ENCODE measurements at places on chromosomes 7 and 10. TPM values are rescaled to one million over a fixed set of nuclear protein-coding genes. Genes with fewer than 3 reads are reported as not detected.

DNA sequence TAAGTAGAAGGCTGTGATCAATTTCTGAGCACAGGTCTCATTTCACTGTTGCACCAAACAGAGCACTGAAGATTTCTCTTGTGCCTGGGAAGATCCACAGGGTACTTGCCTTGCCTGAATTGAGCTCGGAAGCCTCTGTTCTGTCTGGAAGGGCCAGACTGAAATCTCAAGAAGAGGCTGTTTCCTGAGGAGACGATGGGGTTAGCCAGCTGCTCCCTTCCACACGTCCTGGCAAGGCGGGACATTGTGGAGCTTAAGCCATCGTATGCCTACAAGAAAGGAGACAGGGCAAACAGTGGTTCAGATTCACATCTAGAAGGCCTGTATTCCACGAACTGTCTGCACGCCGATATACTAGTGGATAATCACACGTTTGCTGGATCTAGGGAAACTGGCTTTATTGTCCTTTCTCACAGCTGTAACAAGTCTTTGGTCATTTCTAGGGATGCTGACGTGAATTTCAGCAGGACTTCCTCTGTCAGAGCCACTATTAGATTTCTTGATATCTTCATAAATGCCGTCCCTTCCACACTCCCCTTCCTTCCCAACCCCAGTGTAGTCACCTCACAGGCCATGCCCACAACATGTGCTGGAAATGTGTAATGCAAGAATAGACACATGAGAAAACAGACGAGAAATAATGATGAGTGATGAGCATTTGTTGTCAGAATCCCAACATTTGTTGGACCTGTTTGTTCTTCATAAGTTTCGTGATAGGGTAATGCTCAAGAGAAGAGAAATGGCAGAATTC, 137.2 kb upstream of the RSU1 start:
- no peaks in the 10 kb centered on the region for H3K36me3 ChIP-seq
- peaks cover 2% of the 10 kb centered on the region for H3K27me3 ChIP-seq
- no peak overlapping the region for H3K4me3 ChIP-seq
- no peak for DNase-seq
- H3K27ac ChIP-seq: no peak overlapping the region

Gene TMEM229A
- total RNA-seq: not detected

DNA sequence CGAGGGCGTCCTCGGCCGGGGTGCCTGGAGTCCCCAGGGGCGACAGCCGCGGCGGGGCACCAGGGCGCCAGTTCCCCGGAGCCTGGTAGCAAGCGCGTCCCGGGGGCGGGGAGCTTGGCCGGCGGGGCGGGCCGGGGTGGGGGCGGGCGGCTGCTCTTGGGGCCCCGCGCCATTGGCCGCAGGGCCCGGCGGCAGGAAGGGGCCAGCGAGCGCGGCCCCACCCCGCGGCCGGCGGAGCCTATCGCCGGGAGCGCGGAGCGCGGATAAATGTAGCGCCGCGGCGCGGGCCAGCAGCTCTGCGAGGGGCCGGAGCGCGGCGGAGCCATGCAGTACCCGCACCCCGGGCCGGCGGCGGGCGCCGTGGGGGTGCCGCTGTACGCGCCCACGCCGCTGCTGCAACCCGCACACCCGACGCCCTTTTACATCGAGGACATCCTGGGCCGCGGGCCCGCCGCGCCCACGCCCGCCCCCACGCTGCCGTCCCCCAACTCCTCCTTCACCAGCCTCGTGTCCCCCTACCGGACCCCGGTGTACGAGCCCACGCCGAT, at the start of gene HHEX:
Gene HHEX (plus strand): TSS at position 293 of the 548 bp plus-strand sequence. CDS start 32 bp downstream, at position 325.
- no peak within 1 kb of the TSS for H3K27ac ChIP-seq
- peaks cover 28% of the 10 kb centered on the region for H3K4me1 ChIP-seq
- H3K27me3 ChIP-seq: peaks cover 68% of the 10 kb centered on the region
- peak within 1 kb of the TSS; percentile 63 for H3K4me3 ChIP-seq
- peak; percentile 33 for DNase-seq

DNA sequence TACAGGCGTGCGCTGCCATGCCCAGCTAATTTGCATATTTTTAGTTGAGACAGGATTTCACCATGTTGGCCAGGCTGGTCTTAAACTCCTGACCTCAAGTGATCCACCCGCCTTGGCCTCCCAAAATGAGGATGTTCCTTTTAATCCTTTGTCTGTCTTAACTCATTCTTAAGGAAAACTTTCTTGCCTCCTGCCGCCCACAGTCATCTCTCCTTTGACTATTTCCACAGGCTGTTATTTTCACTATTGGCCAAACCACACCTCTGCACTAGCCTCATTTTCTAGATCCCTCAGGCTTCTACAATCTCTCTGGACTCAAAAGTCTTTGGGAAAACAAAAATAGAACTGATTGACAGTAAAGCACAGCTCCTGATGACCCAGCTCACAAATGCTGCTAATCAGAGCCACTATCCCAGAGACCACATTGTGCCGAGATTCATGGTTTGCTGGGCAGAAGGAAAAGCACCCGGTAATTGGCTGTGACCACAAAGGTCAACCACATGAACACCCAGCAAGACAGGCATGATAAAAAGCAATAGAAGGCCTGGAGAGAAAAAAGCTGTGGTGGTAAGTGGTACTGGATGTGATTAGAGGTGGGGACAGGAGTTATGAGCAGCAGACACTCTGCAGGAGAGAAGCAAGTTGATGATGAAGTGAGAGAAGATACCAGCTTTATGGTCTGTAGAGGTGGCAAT, 44.1 kb upstream of the ZNRF2 start:
- DNase-seq: no peak
- no peaks in the 10 kb centered on the region for H3K4me1 ChIP-seq
- no peaks in the 10 kb centered on the region for H3K36me3 ChIP-seq

- no peak overlapping the region for H3K4me3 ChIP-seq
- H3K36me3 ChIP-seq: no peaks in the 10 kb centered on the region
- peaks cover 6% of the 10 kb centered on the region for H3K4me1 ChIP-seq
- DNase-seq: no peak
- peaks cover 8% of the 10 kb centered on the region for H3K27me3 ChIP-seq
Observed at GRCh38 chr7:93014410-93014809, 103.4 kb downstream of the SAMD9 start.

Gene PRSS2
- not detected for total RNA-seq

GRCh38 chr10:101967119-101967518, 88.9 kb downstream of the ARMH3 start:
- H3K4me1 ChIP-seq: peaks cover 26% of the 10 kb centered on the region
- no peak overlapping the region for H3K4me3 ChIP-seq
- no peak for DNase-seq
- no peak overlapping the region for H3K27ac ChIP-seq
- peaks cover 42% of the 10 kb centered on the region for H3K36me3 ChIP-seq

DNA sequence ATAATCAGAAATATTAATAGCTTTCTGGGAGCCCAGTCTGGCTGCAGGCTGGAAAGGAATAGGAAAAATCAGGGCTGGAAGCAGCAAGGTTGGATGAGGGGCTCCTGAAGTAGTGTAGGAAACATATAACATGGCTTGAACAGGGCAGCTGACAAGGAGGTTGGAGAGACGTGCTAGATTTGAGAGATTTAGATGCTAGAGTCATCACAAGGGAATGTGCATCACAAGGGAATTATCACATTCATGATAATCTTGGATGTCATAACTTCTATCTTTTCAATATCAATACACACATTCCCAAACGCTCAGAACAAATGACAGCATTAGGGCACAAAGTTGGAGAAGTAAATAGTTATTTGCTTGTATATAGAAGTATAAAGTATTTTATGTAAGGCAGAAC, 120.9 kb upstream of the EGFR start:
- H3K27me3 ChIP-seq: no peaks in the 10 kb centered on the region
- DNase-seq: no peak
- H3K27ac ChIP-seq: no peak overlapping the region
- H3K4me1 ChIP-seq: no peaks in the 10 kb centered on the region
- H3K4me3 ChIP-seq: no peak overlapping the region
- no peaks in the 10 kb centered on the region for H3K36me3 ChIP-seq

DNA sequence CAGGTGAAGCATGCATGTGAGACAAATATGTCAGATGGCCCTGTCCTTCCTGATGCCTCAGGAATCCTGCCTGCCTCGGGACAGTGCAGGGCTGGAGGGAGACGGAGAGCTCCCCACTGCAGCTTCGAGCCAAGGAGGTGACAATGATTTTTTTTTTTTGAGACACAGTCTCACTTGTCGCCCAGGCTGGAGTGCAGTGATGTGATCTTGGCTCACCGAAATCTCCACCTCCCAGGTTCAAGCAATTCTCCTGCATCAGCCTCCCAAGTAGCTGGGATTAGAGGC, 68.8 kb downstream of the OAT start:
- H3K4me1 ChIP-seq: peaks cover 8% of the 10 kb centered on the region
- no peak for DNase-seq
- H3K4me3 ChIP-seq: no peak overlapping the region

- peak overlapping the region; percentile 48 for H3K4me3 ChIP-seq
- H3K27ac ChIP-seq: peak overlapping the region; percentile 63
- H3K27me3 ChIP-seq: peaks cover 6% of the 10 kb centered on the region
- no peaks in the 10 kb centered on the region for H3K36me3 ChIP-seq
- peaks cover 11% of the 10 kb centered on the region for H3K4me1 ChIP-seq
Observed at GRCh38 chr7:95330204-95330960, 6.0 kb upstream of the PON1 start.

DNA sequence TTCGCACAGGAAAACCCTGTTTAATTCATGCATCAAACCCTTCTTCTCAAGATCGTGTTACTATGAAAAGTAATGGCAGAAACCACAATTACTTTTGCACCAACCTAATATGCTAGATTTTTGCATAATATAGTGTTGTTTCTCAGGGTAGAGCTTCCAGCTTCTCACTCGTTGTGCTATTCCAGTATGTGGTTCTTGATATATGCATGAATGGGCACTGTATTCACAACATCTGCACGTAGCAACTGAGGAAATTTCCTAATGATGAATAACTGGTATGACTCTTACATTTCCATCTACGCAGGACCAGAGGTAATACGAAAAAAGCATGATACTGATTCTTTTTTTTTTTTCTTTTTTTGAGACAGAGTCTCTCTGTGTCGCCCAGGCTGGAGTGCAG, 326.6 kb upstream of the GALNT17 start:
- H3K4me1 ChIP-seq: no peaks in the 10 kb centered on the region
- no peak for DNase-seq
- no peak overlapping the region for H3K4me3 ChIP-seq
- no peaks in the 10 kb centered on the region for H3K36me3 ChIP-seq
- H3K27ac ChIP-seq: no peak overlapping the region

Gene PARG
- 29.7 TPM for total RNA-seq

DNA sequence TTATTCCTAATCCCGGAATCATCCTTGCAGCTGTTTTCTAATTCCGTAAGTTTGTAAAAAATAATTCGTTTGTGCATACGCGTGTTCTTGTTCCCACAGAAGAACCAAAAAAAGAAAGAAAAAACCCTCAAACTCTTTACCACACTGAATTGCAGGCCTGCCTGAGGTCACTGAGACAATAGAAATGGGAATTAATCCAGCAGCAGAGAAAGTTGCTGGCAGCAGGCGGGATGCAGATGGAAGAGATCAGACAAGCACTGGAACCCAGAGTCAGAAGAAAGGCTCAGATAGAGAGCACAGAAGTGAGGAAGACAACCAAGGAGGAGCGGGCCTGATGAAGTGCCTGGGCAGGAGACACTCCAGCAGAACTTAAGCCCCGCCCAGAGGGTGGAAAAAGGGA, 141.5 kb upstream of the VWC2 start:
- no peak overlapping the region for H3K27ac ChIP-seq
- no peak overlapping the region for H3K4me3 ChIP-seq
- no peak for DNase-seq
- no peaks in the 10 kb centered on the region for H3K36me3 ChIP-seq
- no peaks in the 10 kb centered on the region for H3K4me1 ChIP-seq

- H3K4me1 ChIP-seq: no peaks in the 10 kb centered on the region
- H3K27ac ChIP-seq: no peak overlapping the region
- no peaks in the 10 kb centered on the region for H3K36me3 ChIP-seq
- H3K4me3 ChIP-seq: no peak overlapping the region
Observed at GRCh38 chr7:158274404-158274811, 313.2 kb downstream of the PTPRN2 start.

- no peak for DNase-seq
- H3K27ac ChIP-seq: no peak overlapping the region
- no peaks in the 10 kb centered on the region for H3K36me3 ChIP-seq
- no peaks in the 10 kb centered on the region for H3K27me3 ChIP-seq
Observed at GRCh38 chr7:151808400-151809145, 68.3 kb downstream of the PRKAG2 start.

Gene NCF1
- 3.0 TPM for total RNA-seq

Gene ACTL6B
- not detected for total RNA-seq

DNA sequence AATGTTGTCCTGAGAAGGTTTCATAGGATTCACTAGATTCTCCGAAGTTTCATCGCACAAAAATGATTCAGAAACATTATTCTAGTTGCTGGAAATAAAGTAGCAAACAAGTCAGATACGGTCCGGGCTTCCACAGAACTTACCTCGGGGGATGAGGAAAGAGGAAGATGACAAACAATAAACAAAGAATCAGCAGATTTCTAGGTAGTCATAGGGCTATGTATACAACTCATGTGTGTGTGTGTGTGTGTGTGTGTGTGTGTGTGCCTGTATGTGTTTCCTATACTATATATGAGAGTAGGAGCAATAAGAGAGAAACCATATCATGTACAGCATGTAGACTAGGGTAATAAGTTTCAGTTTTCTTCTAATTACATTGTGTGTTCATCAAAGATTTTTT, 16.5 kb downstream of the TMEM236 start:
- H3K27ac ChIP-seq: no peak overlapping the region
- H3K4me1 ChIP-seq: no peaks in the 10 kb centered on the region
- H3K27me3 ChIP-seq: peaks cover 3% of the 10 kb centered on the region

Gene CAPZA2
- 144 TPM for total RNA-seq

DNA sequence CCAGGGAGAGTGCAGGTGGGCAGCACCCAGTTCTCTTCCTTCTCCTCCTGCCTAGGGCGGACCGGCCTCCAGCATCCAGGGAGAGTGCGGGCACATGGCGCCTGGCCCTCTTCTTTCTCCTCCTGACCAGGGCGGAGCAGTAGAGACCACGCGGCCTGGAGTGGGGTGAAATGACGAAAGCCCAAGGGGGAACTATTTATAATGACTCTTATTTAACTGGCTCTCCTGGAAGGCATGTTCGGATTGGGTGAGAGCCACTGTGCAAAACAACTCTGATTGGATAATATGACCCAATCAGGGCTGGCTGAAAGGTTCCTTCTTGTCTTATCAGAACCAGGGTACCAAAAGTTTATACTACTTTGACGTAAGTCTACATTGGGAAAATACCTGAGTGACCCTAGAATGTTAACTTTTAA, 63.1 kb downstream of the ZNF37A start:
- no peaks in the 10 kb centered on the region for H3K36me3 ChIP-seq
- no peak overlapping the region for H3K4me3 ChIP-seq
- H3K4me1 ChIP-seq: no peaks in the 10 kb centered on the region

Gene DENND2A
- total RNA-seq: not detected

DNA sequence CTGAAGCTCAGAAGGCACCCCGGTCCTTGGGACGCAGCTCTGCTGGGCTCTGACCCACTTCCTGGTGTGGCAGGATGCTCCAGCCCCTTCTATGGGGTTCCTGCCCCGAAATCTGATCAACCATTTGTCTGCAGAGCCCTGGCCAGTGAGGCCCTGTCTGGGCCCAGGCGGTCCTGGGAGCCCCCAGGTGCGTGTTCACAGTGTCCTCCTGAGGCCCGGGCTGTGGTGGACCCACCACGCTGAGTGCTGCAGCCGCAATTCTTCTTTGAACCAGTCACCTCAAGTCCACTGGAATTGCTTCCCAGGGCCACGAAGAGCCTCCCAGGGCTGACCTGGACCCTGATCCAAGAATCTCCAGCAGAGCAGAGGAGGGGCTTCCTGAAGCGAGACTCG, 19.1 kb downstream of the KNDC1 start:
- DNase-seq: no peak
- H3K36me3 ChIP-seq: peaks cover 3% of the 10 kb centered on the region
- no peak overlapping the region for H3K27ac ChIP-seq
- no peaks in the 10 kb centered on the region for H3K4me1 ChIP-seq
- H3K4me3 ChIP-seq: no peak overlapping the region
